ENCODE measurements at places on chromosomes 5 and 9.

GRCh38 chr9:121883281-121884056 lies 209.6 kb downstream of the TTLL11 start:
- no peak for DNase-seq

GRCh38 chr9:3401221-3401954 lies 124.4 kb downstream of the RFX3 start:
- DNase-seq: no peak

DNA sequence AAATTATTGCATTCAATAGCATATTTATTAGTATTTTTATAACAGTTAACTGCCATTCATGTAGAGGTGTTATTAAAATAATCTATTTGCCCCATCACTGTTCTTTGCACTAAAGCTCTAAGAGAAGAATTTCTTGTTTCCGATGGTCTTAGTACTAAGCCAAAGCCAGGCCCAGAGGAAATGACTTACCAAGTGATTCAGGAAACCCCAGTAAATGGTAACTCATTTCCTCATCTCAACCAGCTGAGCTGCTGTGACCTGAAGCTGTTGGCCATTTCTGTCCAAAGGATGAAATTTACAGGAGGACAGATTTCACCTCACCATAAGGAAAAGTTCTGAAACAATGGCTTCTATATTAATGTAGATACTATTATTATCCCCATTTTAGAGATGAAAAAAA lies 117.0 kb downstream of the PIK3R1 start:
- DNase-seq: no peak

DNA sequence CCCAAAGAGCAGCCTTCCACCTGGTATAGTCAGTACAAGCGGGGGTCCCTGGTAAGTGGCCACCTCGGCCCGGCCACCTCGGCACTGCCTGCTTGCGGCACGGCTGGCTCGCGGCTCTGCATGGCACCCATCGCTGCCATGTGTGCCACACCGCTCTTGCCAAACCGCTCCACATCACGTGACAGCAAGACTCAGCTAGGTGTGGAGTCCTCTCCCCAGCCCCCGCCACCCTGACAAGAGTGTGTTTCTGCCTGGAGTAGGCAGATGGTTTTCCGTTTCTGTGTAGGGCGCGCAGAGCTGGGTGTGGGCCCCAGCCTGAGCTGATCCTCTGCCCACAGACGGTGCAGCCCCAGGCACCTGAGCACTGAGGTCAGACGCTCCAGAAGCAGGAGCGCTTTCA lies 50.5 kb upstream of the FCN2 start:
- DNase-seq: no peak
